Activated naive CD8-positive, alpha-beta T cell treated with anti-CD3 and anti-CD28 coated beads, Interleukin-2, amount 10 ng/mL, durations not matched to agents 7 days and 5 days (primary cell): ENCODE measurements at places on chromosomes 12 and 14.

DNA sequence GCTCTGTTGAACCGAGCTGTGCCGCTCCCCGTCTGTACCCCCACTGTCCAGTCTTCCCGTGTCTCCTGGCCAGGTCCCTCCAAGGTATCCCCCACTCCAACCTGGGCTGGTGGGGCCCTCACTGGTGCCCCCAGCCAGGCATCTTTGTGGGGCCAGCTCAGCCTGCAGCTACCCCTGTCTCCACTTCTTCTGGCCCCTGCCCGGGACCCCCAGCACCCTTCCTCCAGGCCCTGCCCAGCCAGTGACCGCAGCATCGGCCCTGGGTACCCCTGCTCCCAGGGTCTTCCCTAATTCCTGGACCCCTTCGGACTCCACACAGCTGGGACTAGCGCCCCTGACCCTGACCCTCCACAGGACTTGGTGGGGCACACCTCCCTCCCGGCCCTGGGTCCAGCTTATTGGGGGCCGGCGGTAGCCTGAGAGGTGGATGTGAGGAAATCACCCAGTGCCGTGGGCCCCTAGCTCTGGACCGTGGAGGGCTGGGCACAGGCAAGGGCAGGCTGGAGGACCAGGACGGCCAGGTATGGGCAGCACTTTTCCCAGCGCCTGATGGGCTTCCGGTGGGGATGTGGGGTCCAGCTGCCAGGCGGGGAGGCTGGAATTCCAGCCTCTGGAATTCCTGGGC, 4.1 kb upstream of the CRIP1 start:
- no peak for DNase-seq

DNA sequence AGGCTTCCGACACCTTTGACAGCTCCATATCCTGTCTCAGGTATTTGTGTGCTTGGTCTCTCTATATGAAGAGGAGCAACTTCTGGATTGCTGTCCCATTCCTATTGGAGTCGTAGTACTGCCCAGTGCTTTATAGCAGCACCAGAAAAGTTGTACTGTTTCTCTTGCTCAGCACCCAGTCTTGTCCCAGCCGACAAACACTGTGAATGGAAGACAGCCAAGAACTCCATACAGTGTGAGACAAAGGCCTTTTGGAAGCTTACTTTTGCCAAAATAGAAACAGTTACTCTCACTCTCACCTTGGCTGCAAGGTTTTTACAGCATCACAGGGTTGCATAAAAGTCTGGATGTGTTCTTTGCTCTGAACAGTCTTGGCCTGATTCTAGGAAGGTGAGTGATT, 105.3 kb downstream of the TGFB3 start:
- DNase-seq: no peak

DNA sequence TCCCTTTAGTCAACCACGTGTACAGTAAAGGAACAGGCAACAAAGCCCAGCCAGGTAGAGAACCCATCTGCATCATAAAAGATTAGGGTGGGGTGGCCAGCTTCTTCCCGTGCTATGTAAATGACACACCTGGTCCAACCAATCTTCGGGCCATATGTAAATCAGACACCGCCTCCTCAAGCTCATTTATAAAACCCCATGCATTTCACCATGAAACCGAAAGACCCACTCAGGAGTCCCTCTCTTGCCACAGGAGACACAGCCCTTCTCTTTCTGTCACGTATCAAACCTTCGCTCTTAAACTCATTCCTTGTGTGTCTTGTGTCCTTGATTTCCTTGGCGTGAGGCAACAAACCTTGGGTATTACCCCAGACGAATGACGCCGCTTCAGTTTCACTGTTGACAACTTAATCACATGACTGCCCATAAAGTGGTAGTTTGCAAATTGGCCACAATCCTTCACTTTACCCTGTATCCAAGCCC, 59.8 kb upstream of the TBPL2 start:
- no peak for DNase-seq

DNA sequence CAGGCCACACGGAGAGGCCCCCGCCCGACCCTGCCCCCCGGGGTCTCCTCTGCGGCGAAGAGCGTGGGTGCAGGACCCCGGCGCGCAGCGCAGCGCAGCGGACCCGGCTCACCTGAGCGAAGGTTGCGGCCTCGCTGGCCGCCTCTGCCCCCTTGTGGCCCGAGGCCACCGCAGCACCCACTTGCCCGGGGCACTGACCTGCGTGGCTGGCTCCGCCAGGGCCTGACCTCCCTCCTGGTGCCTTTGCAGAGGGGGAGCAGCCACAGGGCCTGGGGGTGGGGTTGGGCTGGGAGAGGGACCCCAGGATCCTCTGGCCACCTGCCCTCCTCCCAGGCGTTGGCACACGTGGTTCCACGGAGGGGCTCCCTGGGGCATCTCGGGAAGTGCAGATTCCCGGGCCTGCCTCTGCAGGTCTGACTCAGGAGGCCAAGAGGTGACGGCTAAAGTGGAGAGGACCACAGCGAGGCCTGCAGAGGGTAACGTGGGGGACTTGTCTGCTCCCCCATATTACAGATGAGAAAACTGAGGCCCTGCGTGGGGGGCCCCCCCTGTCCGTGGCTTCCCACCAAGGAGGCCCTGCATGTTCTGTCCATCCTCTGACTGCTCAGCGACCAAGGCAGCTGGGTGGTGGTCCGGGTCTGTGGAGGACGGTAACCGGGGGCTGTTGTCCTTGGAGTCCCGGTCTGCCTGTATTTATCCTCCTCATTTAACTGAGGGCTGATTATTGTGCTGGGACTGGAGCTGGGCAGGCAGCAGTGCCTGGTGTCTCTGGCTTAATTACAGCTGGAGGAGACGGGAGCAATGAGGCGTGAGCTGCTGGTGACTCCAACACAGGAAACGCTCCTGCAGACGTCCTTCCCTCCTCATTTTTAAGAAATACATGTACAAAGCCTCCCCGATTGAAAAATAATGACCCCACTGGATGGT, 67.9 kb upstream of the BEGAIN start:
- peak; percentile 72 for DNase-seq

- no peak for DNase-seq
Observed at GRCh38 chr14:51507906-51508511, 143.7 kb upstream of the FRMD6 start.

DNA sequence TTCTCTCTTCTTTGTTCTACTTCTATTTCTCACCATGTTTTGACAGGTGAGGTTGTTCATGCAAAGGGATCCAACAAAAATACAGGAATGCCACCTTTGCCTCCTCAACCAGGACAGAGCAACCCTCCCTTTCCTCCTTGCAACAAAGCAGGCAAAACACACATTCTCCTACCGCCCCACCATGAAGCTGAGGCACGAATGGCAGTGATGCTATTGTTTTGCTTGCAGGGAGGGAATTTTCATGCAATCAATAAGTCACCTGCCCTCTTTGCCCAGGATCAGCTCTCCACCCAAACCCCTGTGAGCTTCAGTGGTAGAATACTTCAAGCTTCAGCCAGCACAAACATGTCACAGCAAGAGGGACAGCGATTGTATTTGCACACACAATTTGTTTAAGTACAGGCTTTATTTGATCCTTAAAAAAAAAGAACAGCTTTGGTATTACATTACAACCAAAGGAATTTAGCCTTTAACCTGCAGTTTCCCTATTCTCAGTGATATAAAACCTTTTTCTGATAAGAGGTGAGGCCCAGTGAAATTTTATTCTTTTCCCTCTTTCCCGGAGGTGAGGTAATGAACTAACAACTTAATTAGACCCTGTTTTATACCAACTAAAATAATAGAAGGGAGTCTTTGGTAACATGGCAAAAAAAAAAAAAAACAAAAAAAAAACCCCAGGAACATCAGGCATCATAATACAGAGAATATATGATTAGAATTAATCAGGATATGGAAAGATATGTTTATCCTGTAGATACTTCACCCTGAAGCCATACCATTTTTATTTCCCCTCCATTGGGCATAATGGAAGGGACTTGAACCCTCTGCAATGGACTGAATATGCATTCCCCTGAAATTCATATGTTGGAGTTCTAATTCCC, 87.0 kb upstream of the EEA1 start:
- no peak for DNase-seq

GRCh38 chr12:31897781-31898503, 61.3 kb upstream of the RESF1 start:
- no peak for DNase-seq

DNA sequence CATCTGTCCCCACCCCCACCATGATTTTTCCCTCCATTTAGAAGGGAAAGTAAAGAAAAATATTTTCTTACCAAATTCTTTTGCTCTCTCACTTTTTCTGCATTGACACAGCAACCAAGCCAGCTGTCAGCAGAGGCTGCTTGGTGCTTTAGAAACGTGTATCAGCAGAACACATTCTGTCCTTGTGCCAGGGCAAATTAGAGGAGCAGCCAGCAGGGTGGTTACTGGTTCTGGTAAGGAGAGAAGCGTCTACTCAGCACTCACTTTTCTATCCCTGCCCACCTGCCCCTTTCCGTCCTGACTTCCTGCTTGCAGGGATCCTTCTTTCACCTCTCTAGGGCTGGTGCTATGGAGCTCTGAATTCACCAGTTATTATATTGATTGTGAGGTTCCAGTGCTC, 327.5 kb upstream of the PDE3A start:
- DNase-seq: no peak
